Activated CD4-positive, alpha-beta T cell treated with anti-CD3 and anti-CD28 coated beads for 24 hours (primary cell): ENCODE measurements at places on chromosomes 4 and X.

- DNase-seq = no peak
Observed at GRCh38 chrX:69900491-69900890, 149.2 kb downstream of the AWAT2 start.

DNA sequence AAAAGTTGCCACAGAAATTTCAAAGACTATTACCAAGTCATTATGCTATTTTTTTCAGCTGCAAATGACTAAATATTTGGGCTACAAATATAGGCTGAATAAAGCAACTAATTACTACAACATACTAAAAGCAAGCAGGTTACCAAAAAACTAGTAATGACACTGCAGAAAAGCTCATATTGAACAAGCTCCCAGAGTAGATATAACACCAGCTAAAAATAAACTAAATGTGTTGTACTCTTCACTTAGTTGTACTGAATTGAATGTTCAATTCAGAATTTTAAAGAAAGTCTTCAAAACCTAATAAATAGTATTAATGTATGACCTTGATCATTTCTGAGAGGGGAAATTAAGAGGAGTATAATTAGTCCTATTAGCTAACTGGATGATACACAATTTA lies 12.0 kb downstream of the ATP8A1 start:
- DNase-seq = no peak

GRCh38 chrX:11791090-11791489 lies 33.1 kb downstream of the MSL3 start:
- DNase-seq = no peak

DNA sequence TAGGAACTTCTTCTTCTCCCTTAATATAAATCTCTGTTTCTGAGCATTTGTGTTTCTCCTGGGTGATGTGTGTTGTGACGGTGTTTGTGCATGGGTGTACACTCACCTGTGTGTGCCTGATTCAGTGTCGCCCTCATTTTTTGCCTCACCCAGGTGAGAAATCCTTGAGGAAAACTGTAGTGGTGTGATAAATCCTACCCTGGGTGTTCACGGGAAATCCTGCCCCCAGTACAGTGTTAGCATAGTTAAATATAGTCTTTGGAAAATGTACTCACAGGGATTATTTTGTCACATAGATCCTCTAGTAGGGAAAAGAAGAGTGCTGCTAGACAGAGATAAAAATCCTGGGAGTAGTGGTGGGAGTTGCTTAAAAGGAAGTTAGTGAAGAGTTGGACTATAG lies 291.9 kb upstream of the PITX2 start:
- DNase-seq = no peak

- no peak for DNase-seq
Observed at GRCh38 chr4:115234405-115235093, 121.1 kb upstream of the NDST4 start.

- DNase-seq = no peak
Observed at GRCh38 chrX:41055740-41056139, 29.5 kb upstream of the USP9X start.

- DNase-seq = no peak
Observed at GRCh38 chr4:127917151-127917550, 36.5 kb downstream of the PLK4 start.

DNA sequence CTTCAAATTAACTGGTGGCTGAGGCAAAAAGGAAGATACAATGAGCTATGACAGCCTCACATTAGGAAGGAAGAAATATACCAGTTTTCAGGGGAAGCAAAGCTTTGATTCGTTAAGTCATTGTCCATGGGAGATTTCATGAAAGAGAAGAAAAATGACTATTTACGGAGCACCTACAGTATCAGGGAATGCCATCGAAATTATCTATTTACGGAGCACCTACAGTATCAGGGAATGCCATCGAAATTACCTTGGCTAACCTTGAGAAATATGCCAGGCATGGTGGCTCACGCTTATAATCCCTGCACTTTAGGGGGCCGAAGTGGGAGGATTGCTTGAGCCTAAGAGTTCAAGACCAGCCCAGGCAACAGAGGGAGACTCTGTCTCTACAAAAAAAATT lies 28.5 kb upstream of the IQSEC2 start:
- no peak for DNase-seq

DNA sequence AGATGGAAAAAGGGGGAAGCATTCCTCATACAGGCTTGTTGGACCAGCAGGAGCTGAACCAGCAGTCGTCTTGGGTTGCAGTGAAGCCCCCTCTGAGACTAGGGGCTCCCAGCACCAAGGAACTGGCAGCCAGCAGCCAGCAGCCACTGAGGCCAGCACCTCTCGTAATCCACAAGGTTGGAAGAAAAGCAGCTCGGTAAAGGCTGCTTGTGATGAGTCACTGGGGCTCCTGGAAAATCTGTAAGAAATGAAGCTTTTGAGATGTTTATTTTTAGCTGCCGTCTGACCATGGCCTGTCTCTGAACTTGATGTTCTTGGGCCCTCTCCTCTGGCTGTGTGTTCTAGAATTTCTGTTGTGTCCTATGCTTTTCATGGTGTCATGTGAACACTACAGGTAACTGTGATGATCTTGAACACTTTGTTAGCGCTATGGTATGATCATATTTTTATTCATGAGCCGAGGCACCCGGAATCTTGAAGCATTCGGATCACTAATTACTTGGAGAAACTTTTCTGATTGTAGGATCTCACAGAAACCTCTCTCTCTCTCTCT lies 18.6 kb downstream of the CLCN4 start:
- DNase-seq = no peak

- DNase-seq = no peak
Observed at GRCh38 chrX:44240036-44240435, 103.4 kb downstream of the EFHC2 start.

GRCh38 chr4:99234331-99235010 lies 15.4 kb upstream of the ADH6 start:
- no peak for DNase-seq

GRCh38 chr4:100548200-100548560 lies 30.4 kb upstream of the EMCN start:
- no peak for DNase-seq

- DNase-seq = no peak
Observed at GRCh38 chrX:72387247-72387646, 81.5 kb upstream of the CITED1 start.

DNA sequence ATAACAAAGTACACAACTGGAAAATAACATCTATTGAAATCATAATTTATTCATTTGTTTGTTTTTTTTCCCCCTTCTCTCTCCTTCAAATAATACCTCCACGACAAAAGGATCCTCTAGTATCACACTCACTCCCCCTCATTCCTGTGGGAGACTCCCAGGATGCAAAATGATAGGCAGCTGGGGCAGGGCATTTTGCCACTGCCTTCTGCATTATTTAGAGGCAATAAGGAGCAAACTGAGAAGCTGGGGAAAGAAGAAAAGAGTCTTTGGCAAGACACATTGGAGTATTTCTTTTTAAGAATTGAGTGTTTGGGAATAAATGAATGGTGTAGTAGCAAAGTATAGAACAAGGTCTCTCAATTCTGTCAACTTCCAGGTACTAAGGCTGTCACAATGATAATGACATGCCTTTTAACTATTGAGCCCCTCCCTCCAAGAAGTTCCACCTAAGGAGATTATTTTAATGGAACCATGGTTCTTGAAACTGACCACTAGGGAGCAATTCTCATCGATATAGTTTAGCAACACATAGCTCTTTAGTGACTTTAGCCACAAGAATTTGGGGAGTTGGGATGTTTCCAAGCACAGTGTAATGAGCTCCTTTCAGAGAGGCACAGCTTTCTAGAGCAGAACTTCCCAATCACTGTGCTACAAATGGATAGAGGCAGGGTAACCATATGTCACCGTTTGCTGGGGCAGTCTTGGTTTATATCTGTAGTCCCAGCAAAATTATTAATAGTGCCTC lies 303.3 kb downstream of the FRMPD4 start:
- no peak for DNase-seq

DNA sequence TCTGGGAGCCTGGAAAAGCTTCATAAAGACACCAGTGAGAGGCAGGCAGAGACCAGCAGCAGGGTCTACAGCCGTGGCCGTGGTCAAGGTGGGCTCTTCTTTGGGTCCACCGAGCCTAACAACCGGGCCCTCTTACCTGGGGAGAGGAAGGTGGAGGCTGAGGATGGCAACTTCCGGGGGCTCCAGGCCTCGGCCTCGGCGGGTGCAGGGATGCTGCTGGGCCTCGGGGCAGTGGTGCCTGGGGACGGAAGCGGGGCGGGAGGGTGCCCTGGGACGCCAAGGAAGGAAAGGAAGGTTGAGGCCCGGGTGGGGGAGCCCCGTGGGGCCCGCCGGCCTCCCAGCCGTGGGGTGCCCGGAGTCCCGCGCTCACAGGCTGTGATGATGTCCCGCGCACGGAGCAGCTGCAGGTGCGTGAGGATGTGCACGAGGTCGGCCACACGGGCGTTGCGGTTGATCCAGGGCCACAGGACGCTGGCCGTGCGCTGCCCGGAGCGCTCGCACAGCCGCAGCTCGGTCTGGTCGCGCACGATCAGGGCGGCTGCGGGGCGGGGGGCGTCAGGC lies 561 bp downstream of the IRAK1 start:
- no peak for DNase-seq

DNA sequence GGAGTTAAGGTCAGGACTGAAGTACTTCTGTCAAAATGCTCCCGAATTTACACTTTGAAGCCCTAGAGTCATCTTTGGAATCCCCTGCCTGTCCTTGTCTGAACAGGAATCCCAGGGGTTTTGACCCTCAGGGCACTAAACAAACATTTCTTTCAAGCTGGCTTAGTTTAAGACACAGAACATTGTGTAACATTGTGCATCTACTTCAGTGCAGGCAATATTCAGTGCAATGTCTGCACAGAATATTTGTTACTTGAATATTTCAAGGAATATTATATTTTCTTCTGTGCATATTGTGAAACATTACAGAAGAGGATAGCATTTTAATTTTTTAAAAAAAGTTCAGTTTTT lies 763.4 kb downstream of the PCDH18 start:
- no peak for DNase-seq

GRCh38 chrX:110965409-110966090 lies 130.4 kb upstream of the PAK3 start:
- no peak for DNase-seq

- no peak for DNase-seq
Observed at GRCh38 chr4:130233377-130234047, 1137.6 kb downstream of the C4orf33 start.

DNA sequence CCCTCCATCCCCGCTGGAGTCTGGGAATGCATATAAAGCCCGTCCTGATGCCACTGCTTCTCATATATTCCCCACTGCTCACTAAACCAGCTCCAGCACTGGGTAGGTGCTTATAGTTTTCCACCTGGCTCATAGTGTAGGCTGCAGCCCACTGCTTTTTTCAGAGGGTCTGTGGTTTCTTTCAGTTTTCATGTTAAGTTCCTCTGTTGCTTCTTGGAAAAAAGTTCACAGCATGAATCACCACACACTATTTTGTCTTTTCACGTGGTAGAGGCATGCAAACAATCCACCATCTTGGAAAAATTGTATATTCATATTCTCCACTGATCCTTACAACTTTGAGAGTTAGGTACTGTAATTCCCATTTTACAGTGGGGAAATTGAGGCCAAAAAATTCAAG lies 39.4 kb downstream of the DCLK2 start:
- no peak for DNase-seq

- no peak for DNase-seq
Observed at GRCh38 chr4:121990489-121990888, 38.6 kb upstream of the TRPC3 start.

GRCh38 chr4:40672528-40673522 lies 43.2 kb upstream of the RBM47 start:
- peak; percentile 23 for DNase-seq

DNA sequence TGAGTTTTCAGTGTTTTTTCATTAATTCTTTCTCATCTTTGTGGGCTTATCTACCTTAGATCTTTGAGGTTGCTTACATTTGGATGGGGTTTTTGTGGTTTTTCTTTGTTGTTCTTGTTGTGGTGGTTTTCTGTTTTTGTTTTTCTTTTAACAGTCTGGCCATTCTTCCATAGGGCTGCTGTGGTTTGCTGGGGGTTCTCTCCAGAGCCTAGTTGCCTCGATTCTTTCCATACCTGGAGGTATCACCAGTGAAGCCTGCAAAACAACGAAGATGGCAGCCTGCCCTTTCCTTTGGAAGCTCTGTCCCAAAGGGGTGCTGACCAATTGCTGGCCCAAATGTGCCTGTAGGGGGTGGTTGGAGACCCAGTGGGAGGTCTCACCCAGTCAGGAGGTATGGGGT lies 168.6 kb upstream of the CLNK start:
- no peak for DNase-seq
